ENCODE measurements at places on chromosomes 1 and 21. TPM values are rescaled to one million over a fixed set of nuclear protein-coding genes. Genes with fewer than 3 reads are reported as not detected.

DNA sequence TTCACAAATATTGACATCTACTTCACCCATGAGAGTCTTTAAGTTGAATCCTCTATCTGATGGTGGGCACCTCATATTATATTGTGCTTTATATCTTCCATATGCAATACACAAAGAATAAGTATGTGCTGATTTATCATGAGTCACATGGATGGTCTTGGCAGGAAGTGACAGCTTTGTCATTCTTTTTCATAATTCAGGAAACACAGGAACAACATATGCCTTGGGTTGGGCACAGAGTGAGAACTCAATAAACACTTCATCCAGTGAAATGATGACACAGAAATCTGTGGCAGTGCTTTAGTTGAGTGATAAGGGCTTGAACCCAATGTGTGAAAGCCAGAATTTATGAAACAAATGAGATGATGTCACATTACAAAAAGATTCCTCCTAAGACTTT lies 41.2 kb downstream of the GADD45A start:
- no peak for DNase-seq
- no peak overlapping the region for H3K27ac ChIP-seq
- no peak overlapping the region for H3K4me3 ChIP-seq
- no peaks in the 10 kb centered on the region for H3K27me3 ChIP-seq
- no peaks in the 10 kb centered on the region for H3K4me1 ChIP-seq
- no peaks in the 10 kb centered on the region for H3K36me3 ChIP-seq

DNA sequence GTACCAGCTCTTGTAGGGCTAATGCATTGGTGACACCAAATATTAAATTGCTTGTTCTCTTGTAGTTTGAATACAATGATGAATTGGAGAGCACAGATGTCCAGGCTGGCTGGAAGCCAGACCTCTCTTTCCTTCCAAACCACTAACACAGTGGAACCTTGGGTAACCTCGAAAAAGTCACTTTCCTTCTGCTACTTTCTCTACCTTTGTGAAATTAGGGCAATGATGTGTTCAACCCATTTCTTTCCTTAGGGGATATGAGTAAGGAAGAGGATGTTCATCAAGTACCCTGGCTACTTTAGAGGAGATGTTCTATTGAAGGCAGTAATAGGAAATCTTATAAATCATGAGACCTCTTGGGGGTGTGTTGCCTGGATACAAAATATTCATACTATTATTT lies 55.7 kb downstream of the XCL2 start:
- H3K27me3 ChIP-seq, result no peaks in the 10 kb centered on the region
- DNase-seq, result no peak
- no peak overlapping the region for H3K4me3 ChIP-seq
- no peaks in the 10 kb centered on the region for H3K36me3 ChIP-seq

DNA sequence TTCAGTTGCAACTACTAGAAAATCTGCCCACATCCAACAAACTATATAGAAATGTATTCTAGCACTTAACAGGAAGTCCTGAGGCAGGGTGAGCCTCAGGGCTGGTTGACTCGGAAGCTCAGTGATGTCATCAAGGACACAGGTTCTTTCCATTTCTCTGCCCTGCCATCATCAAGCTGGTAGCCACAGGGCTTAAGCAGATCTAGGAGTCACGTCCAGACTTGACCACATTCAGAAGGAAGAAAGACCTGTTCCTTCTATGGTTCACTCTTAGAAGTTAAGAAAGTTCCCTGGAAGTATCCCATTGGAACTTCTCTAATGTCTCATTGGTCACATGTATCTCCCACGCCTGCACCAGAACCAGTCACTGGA lies 438.1 kb downstream of the PRDM2 start:
- no peaks in the 10 kb centered on the region for H3K4me1 ChIP-seq
- H3K27ac ChIP-seq, result no peak overlapping the region
- no peak overlapping the region for H3K4me3 ChIP-seq
- no peak for DNase-seq

TMEM125 gene
- total RNA-seq, result 80.0 TPM

KIFAP3 gene
- 27.6 TPM for total RNA-seq

CIART gene
- total RNA-seq, result 0.69 TPM

PTPN22 gene
- 5.9 TPM for total RNA-seq

BRINP2 gene
- total RNA-seq, result not detected
